ENCODE measurements at places on chromosomes 2 and 18.

DNA sequence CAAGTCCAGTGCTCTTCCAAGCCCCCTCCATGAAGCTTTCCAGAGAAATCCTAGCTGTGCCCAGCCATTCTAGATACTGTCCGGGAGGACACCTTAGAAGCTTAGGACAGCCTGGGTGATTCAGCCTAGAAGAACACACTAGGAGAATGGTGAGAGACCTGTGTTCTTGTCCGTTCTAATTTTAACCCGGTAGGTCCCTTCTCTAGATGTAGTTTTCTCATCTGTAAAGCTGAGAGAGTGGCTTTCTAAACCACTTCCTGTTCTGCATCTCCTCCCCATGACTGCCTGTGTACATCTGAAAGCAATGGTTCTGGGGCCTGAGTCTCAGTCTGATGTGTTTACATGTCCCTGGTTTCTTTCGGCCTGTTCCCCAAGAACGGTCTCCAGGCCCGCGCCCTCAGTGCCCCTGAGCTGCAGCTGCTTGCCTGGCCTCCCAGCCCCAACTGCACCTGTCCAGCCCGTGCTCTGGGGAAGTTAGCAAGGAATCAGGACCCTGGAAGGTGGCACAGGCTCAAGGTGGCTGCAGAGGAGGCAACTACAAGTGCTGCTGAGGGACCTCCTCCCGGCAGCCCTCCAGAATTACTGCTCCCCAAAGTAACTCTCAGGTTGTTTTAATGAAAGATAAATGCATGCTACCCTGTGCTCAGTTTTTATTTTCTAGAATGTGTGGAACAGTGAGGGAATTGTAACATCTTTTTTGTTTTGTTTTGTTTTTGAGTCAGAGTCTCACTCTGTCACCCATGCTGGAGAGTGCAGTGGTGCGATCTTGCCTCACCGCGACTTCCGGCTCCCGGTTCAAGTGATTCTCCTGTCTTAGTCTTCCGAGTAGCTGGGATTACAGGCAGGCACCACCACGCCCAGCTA lies 105.9 kb downstream of the LBH start:
- no peak for DNase-seq

DNA sequence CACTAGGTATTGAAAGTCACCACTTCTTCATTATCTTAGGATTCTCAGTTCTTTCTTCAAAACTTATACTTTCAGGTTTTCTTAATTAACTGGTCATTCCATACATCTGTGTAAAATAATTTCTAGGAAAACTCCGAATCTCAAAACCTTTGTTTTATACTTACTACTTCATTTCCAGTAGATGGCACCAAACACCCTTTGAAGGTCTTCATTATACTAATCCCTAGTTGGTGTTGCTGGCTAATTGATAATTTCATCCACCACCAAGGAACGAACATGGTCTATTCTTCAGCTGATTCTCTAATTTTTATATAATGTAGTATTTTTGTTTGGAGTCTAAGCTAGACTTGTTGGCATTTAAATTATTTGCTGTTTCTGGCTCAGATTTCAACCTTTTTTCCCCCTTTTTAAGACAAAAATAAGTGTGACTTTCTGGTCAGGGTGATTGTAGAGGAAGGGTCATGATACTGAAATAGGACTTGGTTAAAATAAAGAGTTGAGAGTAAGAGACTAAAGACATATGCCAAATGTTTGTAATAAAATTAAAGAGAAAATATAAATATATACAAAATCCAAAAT lies 2.8 kb upstream of the MXD1 start:
- peak; percentile 77 for DNase-seq

GRCh38 chr2:67896476-67896875 lies 166.3 kb downstream of the C1D start:
- DNase-seq, result no peak

DNA sequence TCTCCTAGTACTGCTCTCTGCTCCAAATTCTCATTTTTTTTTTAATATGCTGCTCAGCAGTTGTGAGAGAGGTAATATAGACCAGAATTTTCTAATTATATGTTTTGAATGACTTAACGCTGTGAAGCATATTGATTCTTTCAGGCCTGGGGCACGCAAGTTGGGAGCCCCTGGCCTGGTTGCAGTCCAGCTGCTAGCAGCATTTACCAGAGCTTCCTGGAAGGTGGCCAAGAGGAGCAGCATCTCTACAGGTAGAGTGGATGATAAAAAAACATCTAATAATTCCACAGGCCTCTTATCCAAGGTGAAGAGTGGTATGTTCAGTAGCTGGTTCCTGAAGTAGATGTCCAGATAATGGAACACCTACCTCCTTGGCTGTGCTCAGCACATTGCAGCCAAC lies 7.3 kb upstream of the UGP2 start:
- peak; percentile 9 for DNase-seq

GRCh38 chr2:46489423-46490174 lies 10.2 kb downstream of the TMEM247 start:
- no peak for DNase-seq

Measured in NCI-H2171 treated with DMSO at 0.1 percent for 48 hours (cell line).